DND-41 (cell line): ENCODE measurements at places on chromosomes 12 and 14.

DNA sequence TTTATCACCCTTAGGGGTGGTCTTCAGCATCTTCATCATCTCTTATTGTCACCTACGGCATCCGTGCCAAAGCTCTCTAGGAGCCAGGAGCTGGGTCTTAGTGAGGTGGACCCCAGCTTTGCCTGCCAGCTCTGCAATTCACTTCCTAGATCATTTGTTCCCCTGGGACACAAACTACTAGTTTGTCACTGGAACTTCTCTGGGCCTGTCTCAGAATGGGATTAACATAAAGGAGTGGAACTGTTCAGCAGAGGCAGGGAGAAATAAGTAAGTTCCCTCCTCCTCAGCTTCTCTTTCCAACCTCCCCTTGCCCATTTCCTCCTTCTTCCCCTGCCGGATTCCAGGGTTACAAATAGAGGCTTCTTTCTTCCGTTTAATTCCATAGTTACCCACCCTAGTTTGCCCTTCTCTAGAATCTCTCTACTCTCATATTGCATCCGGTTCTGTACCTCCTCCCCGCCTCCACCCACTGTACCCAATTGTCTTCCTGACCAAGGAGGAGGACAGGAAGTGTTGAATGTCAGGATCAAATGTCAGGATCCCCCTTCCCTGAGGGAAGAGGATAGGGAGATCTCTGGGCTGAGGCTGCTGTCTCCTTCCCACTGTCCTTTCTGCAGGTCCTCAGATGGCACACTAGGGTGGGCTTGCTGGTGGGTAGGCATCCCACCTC lies 25.0 kb downstream of the LARP4 start:
- no peaks in the 10 kb centered on the region for H3K27me3 ChIP-seq
- peak overlapping the region; percentile 12 for H3K27ac ChIP-seq
- no peaks in the 10 kb centered on the region for H3K4me1 ChIP-seq
- H3K36me3 ChIP-seq = peaks cover 43% of the 10 kb centered on the region
- H3K4me3 ChIP-seq = no peak overlapping the region
- DNase-seq = no peak

DNA sequence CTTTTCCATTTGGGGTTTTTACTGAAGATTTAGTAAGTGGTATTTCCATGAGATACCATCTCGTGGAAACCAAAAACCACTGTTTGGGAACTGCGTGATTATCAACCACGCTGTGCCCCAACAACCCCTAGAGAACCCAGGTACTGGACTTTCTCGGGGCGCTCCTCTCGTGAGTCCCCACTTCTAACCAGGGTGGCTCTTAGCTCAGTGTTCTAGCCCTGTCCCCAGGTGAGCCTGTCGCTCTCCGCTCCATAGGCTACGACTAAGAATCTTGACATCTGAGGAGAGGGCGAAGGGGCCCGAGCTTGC lies 686 bp downstream of the MCRS1 start:
- H3K27ac ChIP-seq = peak overlapping the region; percentile 97
- DNase-seq = no peak
- peak overlapping the region; percentile 99 for H3K4me3 ChIP-seq
- peaks cover 49% of the 10 kb centered on the region for H3K4me1 ChIP-seq

DNA sequence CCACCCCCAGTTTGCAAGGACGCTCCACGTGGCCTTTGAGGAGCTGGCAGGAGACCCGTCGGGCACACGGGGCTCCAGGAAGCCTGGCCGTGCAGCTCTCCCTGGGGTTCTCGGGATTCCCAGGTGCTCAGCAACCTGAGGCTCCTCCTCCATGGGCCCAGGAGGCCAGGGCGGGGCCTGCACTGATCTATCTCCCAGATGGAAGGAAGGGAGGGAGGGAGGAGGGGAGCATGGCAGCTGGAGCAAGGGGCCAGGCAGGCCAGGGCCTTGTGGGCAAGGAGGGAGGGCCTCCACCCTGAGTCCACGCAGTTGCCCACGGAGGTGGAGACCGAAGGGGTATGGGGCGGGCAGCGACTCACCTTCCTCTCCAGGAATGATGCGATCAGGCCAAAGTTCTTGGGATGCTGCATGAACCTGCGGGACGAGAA lies 127.3 kb downstream of the RFLNA start:
- no peak for DNase-seq
- no peak overlapping the region for H3K27ac ChIP-seq
- H3K27me3 ChIP-seq = no peaks in the 10 kb centered on the region
- H3K4me3 ChIP-seq = no peak overlapping the region

DNA sequence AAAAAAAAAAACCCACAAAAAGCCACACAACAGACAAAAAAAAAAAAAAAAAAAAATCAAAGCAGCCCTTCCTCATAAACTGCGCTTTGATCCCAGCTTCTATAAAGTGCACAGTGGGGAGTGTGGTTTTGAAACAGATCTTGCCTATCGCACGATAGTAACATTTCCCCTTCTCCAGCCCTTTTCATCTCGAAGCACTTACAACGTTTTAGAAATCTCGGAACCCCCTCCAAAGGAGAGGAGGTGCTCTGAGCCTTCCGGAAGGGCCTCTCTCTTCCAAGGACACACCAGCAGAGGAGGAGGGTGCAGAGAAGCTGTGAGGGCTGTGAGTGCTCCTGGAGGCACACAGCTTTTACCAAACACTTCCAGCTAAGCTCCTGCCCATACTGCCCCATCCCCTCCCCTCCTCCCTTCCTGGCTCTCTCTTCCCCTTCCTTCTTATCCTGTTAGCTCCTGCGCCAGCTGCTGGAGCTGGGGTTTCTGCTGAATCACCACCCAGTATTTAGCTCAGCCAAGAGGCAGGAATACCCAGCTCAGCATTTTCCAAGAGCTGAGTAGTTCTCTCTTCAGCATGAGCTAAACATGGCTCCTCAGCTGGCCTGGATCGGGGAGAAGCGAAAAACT lies 28.4 kb downstream of the SLC7A8 start:
- no peaks in the 10 kb centered on the region for H3K36me3 ChIP-seq
- H3K4me3 ChIP-seq = no peak overlapping the region
- peak; percentile 31 for DNase-seq
- peaks cover 6% of the 10 kb centered on the region; the same call in 1 of the 2 replicates for H3K4me1 ChIP-seq

DNA sequence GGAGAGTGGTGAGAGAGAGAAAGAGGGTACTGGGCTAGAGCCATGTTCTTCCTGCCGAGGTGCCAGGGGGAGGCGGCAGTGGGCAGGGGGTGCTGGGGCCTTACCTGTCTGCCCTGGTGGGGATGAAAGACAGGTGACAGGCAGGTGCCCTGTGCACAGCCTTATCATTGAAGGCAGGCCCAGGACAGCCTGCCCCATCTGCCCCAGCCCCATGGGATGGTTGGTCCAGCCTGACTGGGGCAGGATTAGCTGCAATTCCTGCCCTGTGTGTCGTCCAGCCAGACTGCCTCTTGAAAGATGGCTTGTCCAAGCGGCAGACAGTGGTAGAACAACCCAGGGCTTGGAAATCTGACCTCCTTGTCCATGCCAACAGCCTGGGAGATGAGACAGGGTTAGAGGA lies 67.2 kb downstream of the TSPAN11 start:
- no peaks in the 10 kb centered on the region for H3K36me3 ChIP-seq
- no peak overlapping the region for H3K4me3 ChIP-seq
- H3K27ac ChIP-seq = no peak overlapping the region
- no peaks in the 10 kb centered on the region for H3K27me3 ChIP-seq
- no peak for DNase-seq

DNA sequence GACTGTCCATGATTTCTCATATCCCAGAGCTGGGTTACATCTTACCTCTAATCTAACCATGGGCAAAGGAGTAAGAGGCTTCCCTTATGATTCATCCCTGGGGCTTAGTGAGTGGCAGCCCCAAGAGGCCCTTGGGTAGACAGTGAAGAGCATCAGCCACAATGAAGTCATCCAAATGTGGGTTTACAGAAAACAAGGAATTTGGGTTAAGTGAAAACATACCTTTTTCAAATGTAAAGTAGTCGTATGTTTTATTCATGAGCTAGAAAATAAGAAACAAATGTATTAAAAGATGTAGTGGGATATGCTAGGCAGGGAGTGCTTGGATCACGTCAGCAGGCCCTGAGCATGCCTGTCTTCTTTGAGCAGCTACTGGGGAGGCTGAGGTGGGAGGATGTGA lies 54.0 kb upstream of the ELK3 start:
- H3K27me3 ChIP-seq = peaks cover 10% of the 10 kb centered on the region
- H3K27ac ChIP-seq = no peak overlapping the region
- no peak for DNase-seq
- H3K4me3 ChIP-seq = no peak overlapping the region
- H3K4me1 ChIP-seq = peaks cover 5% of the 10 kb centered on the region; the same call in 1 of the 2 replicates

DNA sequence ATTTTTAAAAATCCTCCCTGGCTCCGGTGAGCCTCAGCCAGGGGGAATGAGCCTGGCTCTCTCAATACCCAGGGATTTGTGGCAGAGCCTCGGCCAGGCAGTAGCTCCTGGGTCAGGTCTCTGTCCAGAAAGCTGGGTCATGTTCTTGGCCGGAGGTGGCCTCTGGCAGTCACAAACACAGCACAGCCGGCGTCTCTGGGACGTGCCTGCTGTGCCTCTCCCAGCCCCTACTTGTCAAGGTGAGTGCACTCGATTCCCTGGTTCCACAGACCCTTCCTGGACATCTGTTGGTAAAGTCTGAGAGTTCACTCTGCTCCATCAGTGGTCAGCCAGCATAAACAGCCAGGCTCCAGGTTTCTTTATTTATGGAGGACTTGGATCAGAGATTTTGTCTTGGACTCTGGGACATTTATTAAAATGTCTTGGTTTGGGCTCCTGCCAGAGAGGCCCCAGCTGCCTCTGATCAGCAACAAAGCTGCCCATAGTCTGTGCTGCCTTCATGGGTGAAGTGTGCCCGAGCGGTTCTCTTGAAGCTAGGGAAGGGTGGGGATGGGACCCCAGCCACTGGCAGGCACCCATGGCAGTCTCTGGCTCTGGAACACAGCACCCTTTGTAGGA lies 56.7 kb downstream of the DGLUCY start:
- no peak overlapping the region for H3K27ac ChIP-seq
- DNase-seq = no peak

GRCh38 chr12:66131067-66131688 lies 628 bp upstream of the LLPH start:
- H3K4me3 ChIP-seq = peak overlapping the region; percentile 57
- no peaks in the 10 kb centered on the region for H3K27me3 ChIP-seq
- no peak for DNase-seq

- H3K27me3 ChIP-seq = peaks cover 2% of the 10 kb centered on the region
- H3K4me3 ChIP-seq = no peak overlapping the region
- no peaks in the 10 kb centered on the region for H3K4me1 ChIP-seq
- DNase-seq = no peak
- no peak overlapping the region for H3K27ac ChIP-seq
- H3K36me3 ChIP-seq = no peaks in the 10 kb centered on the region
Measured at GRCh38 chr14:58844544-58844943, 206.8 kb downstream of the DACT1 start.

DNA sequence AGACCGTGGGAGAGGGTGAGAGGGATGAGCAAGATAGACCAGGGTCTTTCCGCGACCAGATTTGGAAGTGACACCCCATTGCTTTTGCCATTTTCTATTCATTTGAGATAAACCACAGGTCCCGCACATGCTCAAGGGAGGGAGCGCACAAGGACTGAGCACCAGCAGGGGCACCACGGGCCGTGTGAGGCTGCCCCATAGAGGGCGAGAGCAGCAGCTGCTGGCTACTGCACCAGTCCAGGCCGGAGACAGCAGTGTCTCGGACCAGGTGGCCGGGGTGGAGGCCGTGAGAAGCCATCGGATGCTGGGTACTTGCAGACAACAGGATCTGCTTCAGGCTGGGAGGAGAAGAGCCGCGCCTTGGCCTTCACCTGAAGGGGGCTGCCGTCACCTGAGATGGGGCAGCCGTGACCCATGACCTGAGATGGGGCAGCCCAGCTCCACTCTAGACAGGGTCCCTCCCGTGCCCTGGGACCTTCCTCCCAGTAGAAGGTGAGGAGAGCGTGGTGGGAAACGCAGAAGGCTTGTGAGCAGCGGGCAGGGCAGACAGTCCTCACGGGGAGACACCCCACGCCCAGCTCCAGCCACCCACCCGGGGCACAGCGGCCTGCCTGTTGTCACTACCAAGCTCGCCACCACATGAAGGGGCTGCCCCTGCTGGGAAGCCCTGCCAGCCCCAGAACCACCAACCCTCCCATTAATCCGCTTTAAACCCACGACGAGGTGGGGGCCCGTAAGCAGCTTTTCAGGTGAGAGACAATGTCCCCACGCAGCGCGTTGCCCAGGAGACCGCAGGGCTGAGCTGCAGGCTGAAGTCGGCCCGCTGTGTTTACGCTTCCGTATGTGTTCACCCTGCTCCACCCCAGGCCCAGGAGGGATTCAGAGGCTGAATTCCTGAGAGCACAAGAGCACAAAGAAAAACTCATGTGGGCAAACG lies 61.7 kb upstream of the FBRSL1 start:
- no peak overlapping the region for H3K4me3 ChIP-seq
- H3K4me1 ChIP-seq = peaks cover 16% of the 10 kb centered on the region
- no peaks in the 10 kb centered on the region for H3K36me3 ChIP-seq
- H3K27ac ChIP-seq = no peak overlapping the region
- no peak for DNase-seq
- H3K27me3 ChIP-seq = no peaks in the 10 kb centered on the region

DNA sequence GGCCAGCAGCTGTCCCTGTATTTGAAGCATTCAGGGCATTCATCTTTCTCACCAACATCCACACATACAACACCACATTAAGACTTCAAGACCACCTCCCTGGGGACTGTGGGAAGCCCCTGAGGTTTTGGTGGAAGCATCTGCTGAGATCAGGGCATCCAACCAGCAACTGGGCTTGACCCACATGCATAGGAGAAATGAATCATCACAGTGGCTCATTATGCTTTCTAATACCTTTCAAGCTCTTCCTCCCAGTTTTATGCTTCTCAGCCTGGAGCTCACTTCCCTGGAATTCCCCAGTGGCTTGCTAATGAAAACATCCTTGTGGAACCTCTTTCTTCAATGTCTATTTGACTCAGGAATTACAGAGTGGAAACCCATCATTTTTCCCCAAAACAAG lies 21.4 kb upstream of the CMKLR1 start:
- no peaks in the 10 kb centered on the region for H3K4me1 ChIP-seq
- DNase-seq = peak; percentile 7
- H3K4me3 ChIP-seq = no peak overlapping the region
- no peak overlapping the region for H3K27ac ChIP-seq
- H3K27me3 ChIP-seq = no peaks in the 10 kb centered on the region
- no peaks in the 10 kb centered on the region for H3K36me3 ChIP-seq

DNA sequence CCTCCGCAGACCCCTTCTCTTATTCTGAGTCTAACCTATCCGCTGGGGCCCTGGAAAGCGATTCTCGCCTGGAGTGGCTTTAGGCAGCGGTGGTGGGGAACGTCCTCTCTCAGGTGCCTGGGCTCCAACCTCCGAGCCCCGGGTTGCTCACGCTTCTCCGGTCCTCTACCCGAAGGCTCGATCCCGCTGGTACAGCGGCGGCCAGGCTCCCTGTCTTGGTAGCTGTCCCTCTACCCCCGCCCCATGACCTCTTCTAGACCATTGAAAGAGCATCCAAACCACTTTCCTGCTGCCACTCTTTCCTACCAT lies 505 bp upstream of the HEBP1 start:
- H3K27ac ChIP-seq = no peak overlapping the region
- H3K27me3 ChIP-seq = peaks cover 2% of the 10 kb centered on the region
- no peak for DNase-seq
- no peaks in the 10 kb centered on the region for H3K36me3 ChIP-seq
- H3K4me3 ChIP-seq = no peak overlapping the region

GRCh38 chr12:95201056-95201670 lies 16.1 kb downstream of the FGD6 start:
- no peaks in the 10 kb centered on the region for H3K27me3 ChIP-seq
- no peaks in the 10 kb centered on the region for H3K36me3 ChIP-seq
- no peak overlapping the region for H3K4me3 ChIP-seq
- no peaks in the 10 kb centered on the region for H3K4me1 ChIP-seq
- no peak overlapping the region for H3K27ac ChIP-seq
